ENCODE measurements at places on chromosomes 2 and 18.

GRCh38 chr2:134365356-134365755 lies 111.5 kb downstream of the MGAT5 start:
- no peak for DNase-seq

DNA sequence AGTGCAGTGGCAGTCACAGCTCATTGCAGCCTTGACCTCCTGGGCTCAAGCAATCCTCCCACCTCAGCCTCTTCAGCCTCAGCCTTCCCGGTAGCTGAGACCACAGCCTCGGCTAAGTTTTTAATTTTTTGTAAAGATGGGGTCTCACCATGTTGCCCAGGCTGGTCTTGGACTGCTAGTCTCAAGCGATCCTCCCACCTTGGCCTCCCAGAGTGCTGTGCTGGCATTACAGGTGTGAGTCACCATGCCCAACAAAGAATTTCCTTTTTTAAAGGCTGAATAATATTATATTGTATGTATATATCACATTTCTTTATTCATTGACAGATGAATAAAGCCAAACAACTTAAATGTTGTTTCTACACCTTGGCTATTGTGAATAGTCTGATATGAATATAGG lies 42.5 kb downstream of the MOB4 start:
- DNase-seq: no peak

GRCh38 chr2:186617771-186618170 lies 27.9 kb downstream of the ITGAV start:
- no peak for DNase-seq

- no peak for DNase-seq
These were observed 539.6 kb downstream of the SATB2 start for GRCh38 chr2:198917926-198918720.

GRCh38 chr2:237557633-237558015 lies 8.8 kb upstream of the PRLH start:
- DNase-seq: no peak

All from HTR-8/SVneo (cell line).